Activated CD8-positive, alpha-beta memory T cell treated with anti-CD3 and anti-CD28 coated beads for 4 hours (primary cell): ENCODE measurements at places on chromosomes 6 and 20.

- DNase-seq: no peak
Measured at GRCh38 chr6:46967826-46968349, 46.1 kb upstream of the ADGRF5 start.

DNA sequence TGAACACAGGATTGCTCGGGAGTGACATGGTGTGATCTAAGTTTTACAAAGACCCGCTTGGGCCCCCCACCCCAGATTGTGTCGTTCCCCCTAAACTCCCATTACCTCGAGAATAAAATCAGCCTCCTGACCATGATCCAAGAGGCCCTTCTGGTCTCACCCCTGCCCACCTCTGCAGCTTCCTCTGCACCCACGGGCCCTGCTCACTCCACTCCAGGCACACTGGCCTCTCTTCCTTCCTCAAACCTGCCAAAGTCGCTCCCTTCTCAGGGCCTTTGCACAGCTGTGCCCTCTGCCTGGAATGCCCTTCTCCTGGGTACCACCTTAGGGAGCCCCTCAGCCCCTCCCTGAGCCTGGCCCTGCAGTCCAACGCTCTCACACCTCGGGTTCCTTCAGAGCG is 17.9 kb downstream of the TGM2 start:
- no peak for DNase-seq

- no peak for DNase-seq
Measured at GRCh38 chr6:93794166-93794565, 374.8 kb upstream of the EPHA7 start.

DNA sequence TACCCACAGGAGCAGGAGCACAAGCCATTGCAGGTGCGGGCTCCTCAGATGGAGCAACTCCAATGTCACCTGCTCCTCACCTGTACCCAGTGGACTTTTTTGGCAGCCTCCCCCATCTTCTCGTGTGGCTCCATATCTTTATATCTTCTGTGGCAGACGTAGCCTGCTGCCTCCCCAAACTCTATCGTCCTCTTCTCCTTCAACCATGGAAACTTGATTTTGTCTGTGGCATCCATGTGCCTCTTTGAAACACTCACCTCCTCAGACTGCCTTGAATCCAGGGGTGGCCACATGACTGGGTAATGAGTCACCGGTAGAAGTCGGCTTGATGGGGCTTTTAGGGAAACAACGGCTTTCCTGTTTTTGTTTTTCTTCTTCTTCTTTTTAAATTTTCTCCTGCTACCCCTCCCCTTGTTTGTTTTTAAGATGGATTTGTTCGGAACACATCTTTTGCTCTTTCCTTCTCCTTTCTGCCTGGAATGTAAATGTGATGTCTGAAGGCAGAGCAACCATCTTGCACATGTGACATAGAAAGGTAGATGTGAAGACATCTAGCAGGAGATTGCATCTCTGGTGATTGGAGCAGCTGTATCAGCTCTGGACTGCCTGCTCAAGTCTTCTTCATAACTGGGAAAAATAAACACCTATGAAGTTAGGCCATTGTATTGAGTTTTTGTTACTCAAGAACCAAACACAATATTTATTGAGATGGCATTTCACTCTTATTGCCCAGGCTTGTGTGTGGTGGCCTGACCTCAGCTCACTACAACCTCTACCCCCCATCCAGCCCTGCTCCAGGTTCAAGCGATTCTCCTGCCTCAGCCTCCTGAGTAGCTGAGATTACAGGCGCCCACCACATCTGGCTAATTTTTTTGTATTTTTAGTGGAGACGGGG is 69.9 kb upstream of the DDR1 start:
- peak; percentile 60 for DNase-seq

DNA sequence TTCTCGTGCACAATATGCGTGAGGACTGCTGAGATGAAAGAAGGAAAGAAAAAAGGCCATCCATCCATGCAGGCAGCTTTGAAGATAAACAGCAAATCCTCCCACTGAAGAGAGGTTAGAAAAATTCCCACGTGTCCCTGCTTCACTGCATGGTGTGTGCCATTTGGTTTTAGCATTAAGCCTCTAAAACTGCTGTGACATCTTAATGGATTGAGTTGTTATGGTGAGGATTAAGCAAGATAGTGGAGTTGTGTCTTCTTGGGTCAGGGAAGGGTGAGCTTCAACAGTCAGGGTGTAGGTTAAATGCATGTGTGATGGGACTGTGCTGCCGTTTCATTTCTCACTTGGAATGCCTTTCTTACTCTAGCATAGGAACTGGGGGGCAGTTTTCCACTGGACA is 50.5 kb downstream of the ZNF831 start:
- no peak for DNase-seq

DNA sequence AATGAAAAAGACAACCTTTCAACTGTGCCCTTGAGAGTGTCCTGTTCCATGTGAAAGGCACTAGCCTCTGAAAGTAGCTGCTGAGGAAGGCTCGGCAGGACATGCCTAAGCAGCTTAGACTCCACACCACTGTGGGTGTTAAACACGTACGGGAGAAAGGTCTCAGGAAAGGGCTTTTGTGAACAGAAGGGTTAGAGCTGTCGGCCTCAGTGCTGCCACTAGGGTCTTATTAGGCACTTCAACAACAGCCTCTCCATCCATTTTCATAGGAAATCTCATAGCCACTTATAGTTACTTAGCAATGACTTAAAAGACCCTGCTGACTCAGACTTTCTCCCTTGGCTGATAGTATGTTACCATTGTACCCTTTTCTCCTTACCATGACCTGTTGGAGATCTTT is 662.8 kb downstream of the TBC1D32 start:
- no peak for DNase-seq

- no peak for DNase-seq
Measured at GRCh38 chr6:4021854-4022695, 56.9 kb downstream of the FAM217A start.

GRCh38 chr6:83371423-83371822 is 59.4 kb downstream of the ME1 start:
- DNase-seq: no peak

DNA sequence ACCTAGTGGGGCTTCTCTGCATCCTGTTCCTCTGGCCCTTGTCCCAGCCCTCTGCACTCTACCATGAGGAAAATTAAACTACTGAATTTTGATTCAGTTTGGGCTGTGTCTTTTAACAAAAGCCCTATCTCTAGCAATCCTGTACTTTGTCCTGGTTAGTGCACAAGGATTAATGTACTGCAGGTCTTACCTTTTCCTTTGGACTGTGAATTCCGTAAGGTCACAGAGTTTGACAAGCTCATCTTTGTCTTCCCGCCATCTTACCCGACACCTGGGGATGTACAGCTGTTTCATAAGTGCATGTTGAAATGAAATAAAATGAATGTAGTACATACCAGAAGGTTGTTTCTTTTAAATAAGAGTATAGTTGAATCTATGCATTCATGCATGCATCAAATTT is 41.5 kb upstream of the MYLIP start:
- no peak for DNase-seq

- no peak for DNase-seq
Measured at GRCh38 chr20:35181731-35182130, 9.9 kb downstream of the PROCR start.

DNA sequence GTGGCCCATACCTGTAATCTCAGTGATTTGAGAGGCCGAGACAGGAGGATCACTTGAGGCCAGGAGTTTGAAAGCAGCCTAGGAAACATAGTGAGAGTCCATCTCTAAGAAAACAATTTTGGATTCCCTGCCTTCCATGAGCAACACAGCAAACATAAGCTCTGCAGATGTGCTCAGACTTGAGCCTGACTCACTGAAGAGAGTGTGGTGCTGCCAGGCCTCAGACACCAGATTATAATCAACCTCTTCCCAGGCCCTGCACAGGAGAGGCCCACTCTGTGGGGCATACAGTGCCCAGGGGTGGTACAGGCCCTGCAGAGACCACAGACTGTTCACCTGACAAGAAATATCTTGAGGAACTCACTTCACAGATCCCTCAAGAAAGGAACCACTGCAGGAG is 19.9 kb downstream of the HLA-DPB1 start:
- DNase-seq: no peak

DNA sequence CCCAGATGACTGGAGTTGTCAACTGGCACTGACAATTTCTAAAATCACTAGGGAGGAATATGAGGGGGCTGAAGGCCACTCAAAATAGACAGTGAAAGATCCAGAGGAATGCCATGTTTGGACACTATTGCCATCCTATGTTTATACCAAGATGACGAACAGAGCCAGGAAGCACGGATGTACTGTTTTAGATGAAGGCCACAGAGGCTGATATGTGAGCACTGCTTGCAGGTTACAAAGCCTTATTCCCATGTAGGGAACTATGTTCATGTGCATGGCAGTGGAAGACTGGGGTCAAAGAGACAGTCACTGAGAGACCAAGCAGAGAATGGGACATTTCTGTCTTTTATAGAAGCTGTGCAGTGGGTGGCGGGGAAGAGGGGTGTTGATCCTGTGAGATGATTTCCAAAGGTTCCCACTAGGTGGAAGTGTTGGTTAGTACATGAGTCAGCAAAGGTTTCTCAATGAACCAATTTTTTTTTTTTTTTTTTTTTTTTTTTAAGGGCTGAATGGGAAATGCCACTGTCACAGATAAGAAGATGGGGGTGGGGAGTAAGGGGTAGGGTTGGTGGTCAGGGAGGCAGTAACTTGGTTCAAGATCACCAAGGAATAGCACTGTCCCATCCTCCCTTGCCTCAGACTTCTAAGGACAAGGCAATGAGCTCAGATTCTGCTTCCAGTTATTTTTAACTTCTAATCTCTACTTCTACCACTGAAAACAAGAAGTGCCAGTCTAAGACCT is 46.7 kb upstream of the MOCS1 start:
- no peak for DNase-seq

DNA sequence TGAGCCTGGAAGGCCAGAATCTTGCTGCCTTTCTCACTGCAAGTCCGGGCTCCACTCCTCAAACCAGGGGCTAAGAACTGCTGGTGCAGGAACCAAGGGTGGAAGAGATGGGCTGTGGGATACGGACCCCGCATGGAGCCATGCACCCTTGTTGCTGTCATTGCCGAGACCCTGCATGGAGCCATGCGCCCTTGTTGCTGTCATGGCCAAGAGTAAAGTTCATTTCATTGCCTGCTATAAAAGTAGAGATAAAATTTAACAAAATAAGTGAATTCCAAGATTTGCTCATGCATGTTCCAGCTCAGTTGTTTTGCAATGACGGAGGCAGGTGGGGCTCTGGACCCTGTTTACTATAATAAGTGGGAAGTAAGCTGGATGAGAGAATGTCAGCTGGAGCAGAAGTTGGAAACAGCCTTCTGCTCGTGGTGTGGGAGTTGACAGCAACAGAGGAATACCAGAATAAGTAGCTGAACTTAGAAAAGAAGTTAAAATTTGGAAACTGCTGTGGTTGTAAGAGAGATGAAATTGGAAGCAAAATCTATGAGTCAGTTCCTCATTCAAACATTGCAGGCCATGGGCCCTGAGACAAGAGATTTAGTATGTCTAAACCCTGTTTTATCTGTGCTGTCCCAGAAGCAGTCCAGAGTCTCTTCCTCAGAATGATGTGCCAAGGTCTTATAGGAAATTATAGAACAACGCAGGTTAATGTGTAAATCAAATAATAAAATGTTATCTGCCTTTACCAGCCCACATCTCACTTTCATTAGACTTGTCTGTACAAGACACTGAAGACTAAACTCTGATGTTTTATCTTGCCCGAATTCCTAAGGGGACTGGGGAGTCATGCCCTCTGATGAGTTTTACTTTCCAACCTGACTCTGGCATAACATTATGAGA is 15.8 kb upstream of the THBS2 start:
- no peak for DNase-seq

GRCh38 chr6:20655317-20655716 is 121.1 kb downstream of the CDKAL1 start:
- no peak for DNase-seq

DNA sequence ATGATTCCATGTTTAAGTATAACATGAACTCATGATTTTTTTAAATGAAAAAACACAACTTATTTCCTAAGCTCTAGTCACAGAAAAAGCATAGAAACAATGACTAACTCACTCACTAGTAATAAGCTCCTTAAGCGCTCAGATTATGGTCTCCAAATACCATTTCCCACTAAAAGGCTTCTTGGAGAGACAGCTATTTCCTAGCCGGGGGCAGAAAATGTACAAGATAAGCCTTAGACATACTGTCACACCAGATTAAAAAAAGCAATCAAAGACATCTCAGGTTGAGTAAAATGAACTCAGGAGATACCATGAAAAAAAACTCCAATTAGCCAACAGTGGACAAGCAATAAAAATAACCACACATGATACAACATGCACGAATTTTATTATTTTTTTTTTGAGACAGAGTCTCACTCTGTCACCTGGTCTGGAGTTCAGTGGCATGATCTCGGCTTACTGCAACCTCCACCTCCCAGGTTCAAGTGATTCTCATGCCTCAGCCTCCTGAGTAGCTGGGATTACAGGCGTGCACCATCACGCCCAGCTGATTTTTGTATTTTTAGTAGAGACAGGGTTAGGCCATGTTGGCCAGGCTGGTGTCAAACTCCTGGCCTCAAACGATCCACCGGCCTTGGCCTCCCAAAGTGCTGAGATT is 14.9 kb downstream of the SRPK1 start:
- no peak for DNase-seq

DNA sequence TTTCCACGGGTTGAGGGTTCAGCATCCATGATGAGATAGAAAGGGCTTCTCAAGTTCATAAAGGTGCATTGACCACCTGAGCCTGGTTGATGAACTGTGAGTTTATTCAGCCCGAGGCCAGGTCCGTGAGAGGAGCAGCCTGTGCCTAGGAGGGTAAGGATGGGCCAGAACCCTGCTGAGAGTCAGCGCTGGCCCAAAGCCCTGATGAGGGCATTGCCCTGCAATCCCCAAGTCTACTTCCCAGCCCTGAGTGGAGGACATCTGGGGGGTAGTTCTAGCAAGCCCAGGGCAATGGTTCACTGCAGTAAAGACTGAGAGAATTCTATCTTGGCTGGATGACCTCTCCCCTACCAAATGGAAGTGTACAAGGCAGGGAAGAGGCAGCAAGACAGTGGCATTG is 123.3 kb upstream of the NXT1 start:
- DNase-seq: no peak

GRCh38 chr20:2314759-2315439 is 19.1 kb downstream of the TGM3 start:
- DNase-seq: no peak

DNA sequence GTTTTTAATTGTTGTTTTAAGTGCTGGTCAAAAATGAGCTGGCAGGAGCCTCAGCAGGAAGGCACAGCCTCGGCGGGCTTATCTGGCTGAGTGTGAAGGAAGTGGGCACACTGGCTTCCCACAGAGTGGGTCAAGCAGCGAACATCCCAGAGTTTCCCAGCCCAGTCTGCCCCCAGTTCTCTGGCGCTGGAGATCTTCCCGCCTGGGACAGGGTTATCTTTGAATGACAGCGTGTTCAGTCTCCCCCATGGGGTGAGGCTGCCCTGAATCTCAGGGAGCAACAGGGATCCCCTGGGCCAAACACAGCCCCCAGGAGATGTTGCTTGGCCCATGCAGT is 122.2 kb upstream of the PTPN1 start:
- DNase-seq: no peak

DNA sequence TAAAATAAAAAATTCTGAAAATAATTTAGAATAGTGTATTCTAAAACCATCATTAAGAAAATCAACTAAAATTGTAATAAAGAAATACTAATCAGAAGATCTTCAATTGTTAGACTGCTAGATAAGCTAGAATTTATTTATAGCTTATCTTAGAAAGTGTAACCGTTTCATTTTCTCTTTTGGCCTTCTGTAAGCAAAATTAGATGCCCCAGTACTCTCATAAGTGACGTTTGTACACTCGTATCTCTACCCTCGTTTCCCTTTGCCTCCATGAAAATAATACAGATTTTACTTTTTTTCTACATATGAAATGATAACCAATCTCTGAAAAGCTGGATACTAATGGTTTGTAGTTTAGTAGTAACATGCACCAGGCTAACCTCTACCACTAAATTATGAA is 19.8 kb downstream of the DSE start:
- no peak for DNase-seq

- DNase-seq: no peak
Measured at GRCh38 chr20:19701429-19701828, 56.6 kb upstream of the RIN2 start.
